ENCODE measurements at places on chromosomes 1 and 21. TPM values are rescaled to one million over a fixed set of nuclear protein-coding genes. Genes with fewer than 3 reads are reported as not detected.

- peak; percentile 84 for DNase-seq
- H3K27me3 ChIP-seq: peaks cover 34% of the 10 kb centered on the region
- no peaks in the 10 kb centered on the region for H3K36me3 ChIP-seq
These were observed 15.9 kb downstream of the ESPN start for GRCh38 chr1:6440198-6441126.

DNA sequence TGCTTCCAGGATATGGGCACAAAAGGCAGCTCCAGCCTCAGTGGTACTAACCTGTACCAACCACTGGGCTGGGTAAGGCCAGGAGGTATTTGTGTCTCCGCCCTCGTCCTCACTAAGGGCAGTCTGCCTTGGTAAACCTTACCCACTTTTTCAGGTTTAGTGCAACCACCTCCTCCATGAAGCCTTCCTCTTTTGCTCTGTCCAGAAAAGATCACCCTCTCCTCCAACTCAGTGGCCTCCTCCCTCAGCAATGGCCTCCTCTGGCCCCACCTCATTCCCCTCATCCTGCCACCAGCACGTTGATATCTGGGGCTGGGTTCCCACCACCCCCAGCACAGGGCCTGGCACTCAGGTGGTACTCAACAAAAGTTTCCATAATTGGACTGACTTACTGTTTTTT is 161.5 kb downstream of the GRIK3 start:
- H3K36me3 ChIP-seq: no peaks in the 10 kb centered on the region
- no peaks in the 10 kb centered on the region for H3K27me3 ChIP-seq
- no peak for DNase-seq
- no peak overlapping the region for H3K4me3 ChIP-seq
- no peak overlapping the region for H3K27ac ChIP-seq
- peaks cover 8% of the 10 kb centered on the region for H3K4me1 ChIP-seq

- no peak overlapping the region for H3K27ac ChIP-seq
- no peaks in the 10 kb centered on the region for H3K27me3 ChIP-seq
- H3K4me1 ChIP-seq: peaks cover under 1% of the 10 kb centered on the region
- peak; percentile 16 for DNase-seq
- H3K36me3 ChIP-seq: no peaks in the 10 kb centered on the region
These were observed 184.6 kb downstream of the LMO4 start for GRCh38 chr1:87513255-87513654.

NFASC gene
- 3.7 TPM for total RNA-seq

- peak within 1 kb of the TSS; percentile 65 for H3K4me3 ChIP-seq
- no peaks in the 10 kb centered on the region for H3K36me3 ChIP-seq
- H3K27me3 ChIP-seq: peaks cover 85% of the 10 kb centered on the region
These were observed at the start of gene KCND3 for GRCh38 chr1:111989531-111990025. KCND3 (minus strand) TSS chr1:111989668.

DNA sequence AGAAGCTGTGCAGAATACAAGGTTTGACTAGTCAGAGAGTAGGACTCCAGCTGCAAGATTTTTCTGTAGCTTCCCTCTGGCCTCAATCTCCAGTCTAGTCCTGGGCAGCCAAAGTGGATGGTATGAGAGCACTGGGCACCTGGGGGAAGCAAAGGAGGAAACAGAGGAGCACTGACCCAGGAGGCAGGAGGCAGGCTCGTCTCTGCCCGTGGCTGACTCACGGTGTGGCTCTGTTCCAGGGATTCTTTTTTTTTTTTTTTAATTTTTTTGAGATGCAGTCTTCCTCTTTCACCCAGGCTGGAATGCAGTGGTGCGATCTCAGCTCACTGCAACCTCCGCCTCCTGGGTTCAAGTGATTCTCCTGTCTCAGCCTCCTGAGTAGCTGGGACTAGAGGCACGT is 4.1 kb upstream of the NPPB start:
- H3K36me3 ChIP-seq: no peaks in the 10 kb centered on the region
- H3K27me3 ChIP-seq: peaks cover 51% of the 10 kb centered on the region
- no peak for DNase-seq
- H3K4me3 ChIP-seq: no peak overlapping the region
- H3K4me1 ChIP-seq: no peaks in the 10 kb centered on the region

HSF2BP gene
- 1.1 TPM for total RNA-seq

GRCh38 chr21:26846036-26846931 is 1.1 kb upstream of the ADAMTS1 start:
- peaks cover 12% of the 10 kb centered on the region for H3K4me1 ChIP-seq
- peak overlapping the region; percentile 72 for H3K4me3 ChIP-seq
- no peak overlapping the region for H3K27ac ChIP-seq
- H3K36me3 ChIP-seq: peaks cover 6% of the 10 kb centered on the region

DNA sequence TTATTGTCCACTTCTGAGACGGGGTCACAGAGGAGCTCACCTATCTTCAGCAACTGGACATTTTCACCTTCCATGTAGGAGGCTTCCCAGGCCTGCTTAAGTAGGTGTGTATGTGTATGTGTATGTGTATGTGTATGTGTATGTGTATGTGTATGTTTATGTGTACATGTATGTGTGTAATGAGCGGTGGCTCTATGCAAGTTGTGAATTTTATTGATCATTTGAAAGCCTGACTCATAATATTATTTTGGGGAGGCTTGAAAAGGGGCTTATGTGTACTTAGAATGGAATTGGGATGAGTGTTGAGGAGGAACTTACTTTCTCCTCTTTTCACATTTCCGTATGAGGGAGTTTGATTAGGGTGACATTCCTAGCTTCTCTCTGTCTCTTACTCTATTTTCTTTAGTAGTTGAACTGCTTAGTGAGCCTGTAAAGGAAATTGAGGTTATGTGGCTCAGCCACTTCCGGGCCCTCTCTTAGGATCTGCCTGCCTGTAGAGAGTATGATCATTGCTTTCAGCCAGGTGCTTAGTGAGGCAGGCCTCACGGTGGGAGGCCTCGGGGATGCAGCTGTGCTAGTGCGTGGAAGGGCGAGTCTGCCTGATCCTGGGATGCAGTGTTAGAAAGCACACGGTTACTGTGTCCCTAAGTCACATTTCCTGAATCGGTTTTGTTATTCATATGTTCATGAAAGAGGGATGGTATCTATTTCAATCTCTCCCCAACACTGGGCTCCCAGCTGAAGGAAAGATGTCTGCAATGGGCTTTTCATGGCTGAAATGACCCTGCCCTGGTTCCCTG is 61.0 kb downstream of the IER5 start:
- H3K27me3 ChIP-seq: no peaks in the 10 kb centered on the region

GRCh38 chr21:14911351-14911750 is 153.4 kb downstream of the NRIP1 start:
- no peaks in the 10 kb centered on the region for H3K36me3 ChIP-seq
- no peaks in the 10 kb centered on the region for H3K27me3 ChIP-seq
- no peak for DNase-seq
- H3K27ac ChIP-seq: no peak overlapping the region

- no peak overlapping the region for H3K27ac ChIP-seq
- DNase-seq: no peak
- no peaks in the 10 kb centered on the region for H3K36me3 ChIP-seq
These were observed 42.4 kb upstream of the TENT5C start for GRCh38 chr1:117563492-117563875.

IL10 gene
- total RNA-seq: not detected

DNA sequence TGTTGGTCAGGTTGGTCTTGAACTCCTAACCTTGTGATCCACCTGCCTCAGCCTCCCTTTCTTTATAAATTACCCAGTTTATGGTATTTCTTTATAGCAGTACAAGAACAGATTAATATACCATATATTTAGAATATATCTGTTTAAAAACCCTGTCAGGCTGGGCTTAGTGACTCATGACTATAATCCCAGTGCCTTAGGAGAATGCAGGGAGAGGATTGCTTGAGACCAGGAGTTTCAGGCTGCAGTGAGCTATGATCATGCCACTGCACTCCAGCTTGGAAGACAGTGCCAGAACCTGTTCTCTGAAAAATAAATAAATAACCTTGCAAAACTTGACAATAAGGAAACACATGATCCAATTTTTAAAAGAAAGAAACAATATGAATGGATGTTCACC is 43.9 kb downstream of the ZNF684 start:
- H3K4me1 ChIP-seq: no peaks in the 10 kb centered on the region
- no peaks in the 10 kb centered on the region for H3K27me3 ChIP-seq
- H3K36me3 ChIP-seq: no peaks in the 10 kb centered on the region
- no peak overlapping the region for H3K27ac ChIP-seq
- H3K4me3 ChIP-seq: no peak overlapping the region

GRCh38 chr1:54328066-54328636 is 78.0 kb downstream of the SSBP3 start:
- peaks cover 97% of the 10 kb centered on the region for H3K4me1 ChIP-seq
- no peaks in the 10 kb centered on the region for H3K27me3 ChIP-seq

GRCh38 chr1:19923137-19923952 is at the start of gene PLA2G2E:
PLA2G2E (minus strand) TSS chr1:19923617; CDS start chr1:19923559, 58 bp downstream.
- DNase-seq: peak; percentile 14
- no peak within 1 kb of the TSS for H3K4me3 ChIP-seq
- H3K36me3 ChIP-seq: no peaks in the 10 kb centered on the region
- no peaks in the 10 kb centered on the region for H3K27me3 ChIP-seq
- peaks cover 10% of the 10 kb centered on the region for H3K4me1 ChIP-seq

GRCh38 chr1:172394811-172395210 is 25.7 kb upstream of the C1orf105 start:
- H3K4me1 ChIP-seq: peaks cover 13% of the 10 kb centered on the region
- H3K27ac ChIP-seq: no peak overlapping the region

All from neural progenitor cell (in vitro differentiated cells).